ENCODE measurements at places on chromosomes 12 and 14.

GRCh38 chr14:68195126-68195525, 375.5 kb downstream of the RAD51B start:
- no peak for DNase-seq

- DNase-seq, result no peak
Observed at GRCh38 chr12:85971800-85972199, 97.7 kb downstream of the NTS start.

GRCh38 chr14:75961662-75962061, 20.1 kb downstream of the TGFB3 start:
- DNase-seq, result no peak

DNA sequence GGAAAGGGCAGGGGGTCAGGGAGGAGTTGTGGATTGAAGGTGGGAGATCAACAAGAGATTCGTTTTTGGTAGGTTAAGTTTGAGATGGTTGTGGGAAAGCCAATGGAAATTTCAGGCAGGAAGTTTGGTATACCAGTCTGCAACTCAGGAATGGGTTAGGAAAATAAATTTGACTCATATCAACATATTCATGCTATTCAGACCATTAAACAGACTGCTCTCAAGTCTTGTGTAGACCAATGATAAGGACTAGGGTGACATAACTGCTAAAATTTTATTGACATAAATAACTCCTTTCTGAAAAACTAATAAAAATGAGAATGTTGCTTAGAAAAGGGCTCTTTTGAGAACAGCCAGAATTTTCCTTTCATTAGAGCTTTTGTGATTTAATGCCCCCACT, 60.0 kb downstream of the PLEKHA5 start:
- DNase-seq, result no peak

DNA sequence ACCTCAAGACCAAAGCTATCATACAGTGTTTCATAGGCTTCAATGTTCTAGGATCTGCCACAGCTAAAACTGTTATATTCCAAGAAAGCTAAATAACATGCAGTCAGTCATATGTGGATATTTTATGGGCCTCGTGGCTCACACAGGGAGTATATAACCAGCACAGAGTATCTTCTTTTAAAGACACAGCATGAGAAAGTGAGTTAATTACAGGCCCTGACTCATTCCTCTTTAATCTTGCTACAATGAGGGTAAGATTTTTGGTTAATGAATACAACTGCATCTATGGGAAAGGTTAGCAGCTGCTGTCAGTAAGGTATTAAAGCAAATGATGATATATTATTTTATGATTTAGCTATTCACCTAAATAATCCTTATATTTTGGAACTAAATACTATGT, 111.0 kb downstream of the TRAFD1 start:
- no peak for DNase-seq

- no peak for DNase-seq
Observed at GRCh38 chr12:26120561-26121274, 4.1 kb downstream of the BHLHE41 start.

GRCh38 chr12:110585231-110585799, 2.2 kb upstream of the PPTC7 start:
- DNase-seq, result no peak

- DNase-seq, result no peak
Observed at GRCh38 chr14:24270537-24271133, 762 bp downstream of the RABGGTA start.

GRCh38 chr12:53807322-53807860, 55.6 kb upstream of the CISTR start:
- no peak for DNase-seq

DNA sequence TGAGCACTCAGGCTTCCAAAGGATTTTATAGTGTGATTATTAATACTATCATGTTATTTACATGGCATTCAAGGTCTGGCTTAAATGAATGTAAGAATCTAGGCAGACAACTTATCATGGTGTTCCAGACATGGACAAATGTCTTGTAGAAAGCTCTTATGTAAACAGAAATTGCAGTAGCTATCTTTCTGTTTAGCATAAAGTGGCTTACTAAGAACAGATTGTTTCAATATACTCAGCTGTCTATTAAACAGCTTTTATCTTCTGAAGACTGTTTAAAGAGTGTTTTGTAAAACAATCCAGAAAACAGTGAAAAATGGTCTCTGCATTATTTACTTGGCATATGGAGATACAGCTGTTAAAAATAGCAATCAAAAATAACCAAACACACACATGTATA, 1061.8 kb upstream of the SEL1L start:
- no peak for DNase-seq

- no peak for DNase-seq
Observed at GRCh38 chr12:120998435-120998834, 17.9 kb downstream of the C12orf43 start.

DNA sequence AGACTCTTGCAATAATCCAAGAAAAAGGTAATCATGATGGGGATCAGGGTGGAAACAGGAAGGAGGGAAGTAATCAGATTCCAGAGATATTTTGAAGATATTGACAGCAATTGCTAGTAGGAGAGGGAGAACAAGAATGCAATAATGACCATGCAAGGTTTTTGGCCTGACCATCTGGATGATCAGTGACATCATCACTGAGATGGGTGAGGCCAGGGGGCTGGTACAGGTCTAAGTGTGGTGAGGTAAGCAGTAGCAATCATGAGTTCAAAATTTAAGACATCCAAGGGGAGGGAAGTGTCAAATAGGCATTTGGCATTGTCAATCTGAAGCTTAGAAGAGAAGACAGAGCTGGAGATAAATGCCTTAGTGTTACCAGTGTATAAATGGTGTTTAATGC, 24.8 kb upstream of the CLMN start:
- no peak for DNase-seq

DNA sequence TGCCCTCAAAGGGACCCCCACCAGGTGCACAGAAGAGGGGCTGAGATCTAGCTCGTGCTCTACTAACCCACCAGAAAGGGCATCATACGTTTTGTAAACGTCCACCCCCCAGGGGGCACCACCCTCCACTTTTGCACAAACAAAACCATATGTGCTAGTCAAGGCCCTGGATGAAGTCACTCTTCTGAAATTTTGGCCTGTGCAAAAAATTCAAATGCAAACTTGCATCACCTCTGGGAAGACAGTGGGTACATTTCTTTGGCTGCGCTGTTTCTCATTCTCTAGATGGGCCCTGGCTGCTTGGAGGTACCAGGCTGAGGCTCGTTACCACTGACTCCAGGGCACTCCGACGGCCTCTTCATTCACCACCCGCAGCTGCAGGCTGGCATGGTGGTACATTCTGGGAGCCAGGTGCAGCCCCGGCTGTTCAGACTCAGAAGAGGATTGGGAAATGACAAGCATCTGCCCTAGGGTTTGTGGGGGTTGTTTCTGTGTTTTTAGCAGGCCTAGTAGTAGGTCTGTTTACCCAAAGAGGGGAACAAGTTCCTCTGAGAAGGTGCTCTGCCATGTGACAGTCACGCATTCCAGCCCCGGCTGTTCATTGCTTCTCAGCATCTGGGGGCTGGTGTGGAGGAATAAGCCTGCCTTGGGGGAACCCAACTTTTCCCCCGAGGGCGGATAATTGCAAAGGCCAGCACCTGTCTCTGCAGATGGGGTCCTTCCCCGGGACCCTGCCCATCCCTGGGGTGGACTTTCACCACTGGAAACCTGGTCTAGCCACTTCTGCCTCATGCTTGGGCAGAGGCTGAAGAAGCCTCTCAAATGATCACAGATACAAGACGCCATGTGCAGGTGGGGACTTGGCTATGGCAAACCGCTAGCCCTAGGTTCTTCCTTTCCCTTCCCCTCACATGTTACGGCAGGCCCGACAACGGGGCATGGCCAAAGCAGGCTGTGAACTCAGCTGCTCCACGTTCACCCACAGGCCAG, 147.6 kb downstream of the DPF3 start:
- DNase-seq, result no peak

DNA sequence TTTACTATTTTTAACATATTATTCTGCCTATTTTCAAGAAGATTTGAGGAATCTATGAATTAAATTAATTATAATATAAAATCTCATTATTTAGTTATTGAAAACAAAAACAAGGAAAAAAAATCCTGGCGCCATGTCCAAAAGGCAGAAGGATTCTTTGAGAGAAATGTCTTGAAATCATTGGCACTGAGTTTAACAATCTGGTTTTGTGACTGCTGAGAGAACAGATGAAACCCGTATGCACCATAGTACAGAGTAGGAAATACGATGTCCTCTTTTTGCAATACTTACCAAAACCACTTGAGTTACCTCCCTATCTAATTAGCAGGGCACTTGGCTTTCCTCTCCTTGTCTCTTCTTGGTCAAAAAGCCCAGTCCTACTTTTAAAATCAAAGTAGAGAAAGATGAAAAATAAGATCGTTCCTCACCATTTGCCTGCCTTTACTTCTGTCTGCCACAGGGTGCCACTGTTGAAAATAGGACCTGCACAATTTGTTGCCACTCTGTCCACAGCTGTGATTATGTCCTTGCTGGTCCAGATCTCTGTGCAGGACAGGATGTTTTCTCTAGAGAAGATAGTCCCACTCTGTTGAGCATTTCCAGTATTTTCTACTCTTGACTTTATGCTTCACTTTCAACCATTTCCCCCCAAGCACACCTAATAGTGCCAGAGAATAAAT, 179.7 kb downstream of the PDZRN4 start:
- no peak for DNase-seq

DNA sequence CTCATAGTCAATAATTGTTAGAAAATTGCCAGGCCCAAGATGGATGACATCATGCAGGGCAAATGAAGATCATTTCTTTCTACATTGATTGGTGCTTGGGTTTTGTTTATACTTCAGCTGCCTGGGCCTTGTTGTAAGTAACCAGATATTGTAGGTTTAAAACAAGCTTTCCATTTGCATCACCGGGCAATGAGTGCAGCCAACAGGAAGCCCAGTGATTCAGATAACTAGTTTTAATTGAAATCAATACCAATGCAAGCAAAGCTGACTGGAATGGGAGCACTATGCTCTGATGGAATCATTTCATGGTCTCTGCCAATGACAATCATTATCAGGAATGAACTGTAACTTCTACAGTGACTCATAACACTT, 279.3 kb downstream of the DUSP6 start:
- DNase-seq, result no peak

- DNase-seq, result no peak
Observed at GRCh38 chr14:57212919-57213318, 55.8 kb downstream of the EXOC5 start.

GRCh38 chr12:53071591-53072551, 7.3 kb downstream of the SPRYD3 start:
- DNase-seq, result no peak

DNA sequence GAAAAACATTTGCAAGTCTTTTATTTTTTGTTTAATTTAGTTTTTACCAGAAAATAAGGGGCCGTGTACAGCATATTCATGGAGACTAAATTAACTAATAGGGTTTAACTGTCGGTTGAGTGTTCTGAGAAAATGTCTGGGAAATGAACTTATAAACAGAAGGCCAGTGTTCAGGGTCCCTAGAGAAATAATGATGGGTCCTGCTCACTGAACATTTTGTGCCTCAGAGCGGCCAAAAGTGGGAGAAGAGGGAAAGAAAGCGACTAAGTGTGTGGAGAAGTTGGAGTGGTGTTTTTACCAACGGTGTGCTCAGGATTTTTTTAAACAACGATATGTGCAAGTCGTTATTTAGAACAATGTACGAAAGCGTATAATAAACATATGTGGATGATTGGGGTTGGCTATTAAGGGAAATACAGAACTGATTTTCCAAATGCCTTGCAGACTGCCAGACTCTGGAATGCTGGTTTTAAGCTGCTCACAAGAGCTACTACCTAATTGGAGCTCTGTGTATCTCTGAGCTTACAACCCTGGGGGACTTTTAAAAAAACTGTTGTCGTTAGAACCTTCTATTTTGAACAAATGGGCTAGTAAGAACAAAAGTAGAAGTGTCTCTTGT, 166.7 kb downstream of the SLC38A4 start:
- DNase-seq, result no peak

GRCh38 chr14:67533754-67534085, 630 bp downstream of the PLEKHH1 start:
- DNase-seq, result no peak

DNA sequence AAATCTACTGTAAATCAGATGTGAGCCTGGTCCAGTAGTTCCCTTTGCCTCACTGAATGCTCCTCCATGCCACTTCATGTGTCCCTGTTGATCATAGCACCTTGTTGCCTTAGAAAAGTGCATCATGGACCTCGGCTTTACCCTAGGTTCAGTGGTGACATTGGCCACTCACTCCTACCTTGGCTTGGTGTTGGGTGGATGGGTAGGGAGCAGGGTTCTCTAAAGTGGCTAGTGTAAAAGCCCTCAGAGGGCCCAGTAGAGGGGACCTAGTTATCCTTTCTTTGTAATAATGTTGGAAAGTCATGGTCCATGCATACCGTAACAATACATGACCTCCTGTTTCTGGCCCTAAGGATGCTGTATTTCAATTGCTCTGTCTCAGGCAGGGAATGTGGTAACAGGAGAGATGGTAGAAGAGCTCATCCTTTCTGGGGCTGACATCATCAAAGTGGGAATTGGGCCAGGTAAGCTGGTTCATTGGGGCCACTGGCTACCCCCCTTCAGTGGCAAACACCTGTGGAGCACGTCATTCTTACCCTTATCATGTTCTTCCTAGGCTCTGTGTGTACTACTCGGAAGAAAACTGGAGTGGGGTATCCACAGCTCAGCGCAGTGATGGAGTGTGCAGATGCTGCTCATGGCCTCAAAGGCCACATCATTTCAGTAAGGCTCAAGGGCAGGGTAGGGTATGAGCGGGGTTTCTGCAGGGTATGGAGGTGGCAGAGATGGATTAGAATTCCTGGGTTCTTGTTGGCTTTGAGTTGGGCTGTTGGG, 4.1 kb downstream of the GMPR2 start:
- DNase-seq, result no peak

DNA sequence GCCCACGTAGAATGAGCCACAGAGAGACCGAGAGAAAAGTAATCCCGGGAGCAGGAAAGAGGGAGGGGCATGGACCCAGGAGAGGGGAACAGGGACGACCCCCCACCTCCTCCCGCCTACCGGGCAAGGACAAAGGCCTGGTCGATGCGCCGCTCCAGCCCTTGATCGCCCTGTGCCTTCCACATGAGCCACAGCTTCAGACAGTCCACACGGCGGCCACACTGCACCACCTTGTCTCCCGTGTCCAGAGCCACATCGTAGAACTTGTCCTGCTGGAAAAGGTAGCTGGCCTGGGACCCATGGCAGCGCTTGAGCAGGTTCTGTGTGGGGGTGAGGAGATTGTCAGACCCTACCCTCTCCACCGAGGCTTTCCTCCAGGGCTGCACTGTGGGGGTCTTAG, 20.5 kb upstream of the ZNF740 start:
- DNase-seq, result no peak

DNA sequence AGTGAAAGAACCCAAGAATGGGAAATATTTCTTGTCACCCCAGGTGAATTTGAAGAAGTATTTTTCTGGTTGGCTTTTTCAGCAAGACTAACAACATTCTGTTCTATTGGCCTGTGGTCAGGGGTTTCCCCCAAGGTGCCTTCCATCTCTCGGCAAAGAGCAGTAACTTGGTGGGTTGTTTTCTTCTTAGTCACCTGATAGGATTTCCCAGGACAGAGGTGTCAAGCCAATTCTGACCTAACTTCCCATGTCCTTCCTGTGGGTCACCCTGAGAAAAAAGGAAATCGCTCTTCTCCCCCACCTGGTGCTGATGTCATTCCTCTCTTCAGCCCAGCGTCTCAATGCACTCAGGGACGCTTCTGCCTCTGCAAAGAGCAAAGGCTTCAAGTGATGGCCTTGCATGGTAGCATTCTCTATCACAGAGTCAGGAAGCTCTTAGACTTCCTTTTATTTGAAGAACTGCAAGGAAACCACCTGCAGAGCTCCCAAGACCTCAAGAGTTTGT, 16.1 kb upstream of the IFNG start:
- DNase-seq, result peak; percentile 63

Data from effector memory CD8-positive, alpha-beta T cell (primary cell).